GM06990 (cell line): ENCODE measurements at places on chromosomes 5 and 9.

DNA sequence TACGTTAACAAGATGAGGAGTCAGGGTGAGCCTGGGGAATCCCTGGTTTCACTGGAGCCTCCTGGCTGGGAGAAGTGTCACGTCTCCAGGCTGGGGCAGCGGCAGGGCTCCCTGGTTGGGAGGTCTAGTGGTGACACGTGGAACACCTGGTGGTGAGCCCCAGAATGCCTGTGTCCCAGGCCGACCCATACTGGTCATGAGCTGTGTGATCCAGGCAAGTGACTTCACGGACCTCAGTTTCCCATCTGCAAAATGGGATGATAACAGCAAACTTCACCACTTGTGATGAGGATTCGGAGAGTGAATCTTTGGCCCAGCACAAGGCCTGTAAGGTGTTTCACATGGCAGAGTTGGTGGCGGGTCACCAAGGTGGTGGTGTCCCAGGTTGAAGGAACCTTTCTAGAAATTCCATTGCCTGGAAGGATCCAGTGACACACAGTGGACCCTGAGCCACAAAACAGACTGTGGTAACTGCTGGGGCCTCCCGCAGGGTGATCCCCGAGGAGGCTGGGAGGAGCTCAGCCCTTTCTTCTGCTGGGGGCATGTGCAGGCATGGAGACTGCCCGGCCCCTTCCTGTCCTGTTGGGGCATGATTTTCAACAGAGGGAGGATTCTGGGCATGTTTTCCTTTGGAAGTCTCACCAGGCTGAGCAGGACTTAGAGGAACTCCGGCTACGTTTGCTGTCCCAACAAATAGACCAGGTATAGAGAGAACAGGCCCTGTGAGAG is 153.9 kb upstream of the IER5L start:
- no peak for DNase-seq

GRCh38 chr5:2579126-2579525 is 172.4 kb downstream of the IRX2 start:
- DNase-seq = no peak

GRCh38 chr5:133382661-133383579 is 229.4 kb downstream of the FSTL4 start:
- no peak for DNase-seq

DNA sequence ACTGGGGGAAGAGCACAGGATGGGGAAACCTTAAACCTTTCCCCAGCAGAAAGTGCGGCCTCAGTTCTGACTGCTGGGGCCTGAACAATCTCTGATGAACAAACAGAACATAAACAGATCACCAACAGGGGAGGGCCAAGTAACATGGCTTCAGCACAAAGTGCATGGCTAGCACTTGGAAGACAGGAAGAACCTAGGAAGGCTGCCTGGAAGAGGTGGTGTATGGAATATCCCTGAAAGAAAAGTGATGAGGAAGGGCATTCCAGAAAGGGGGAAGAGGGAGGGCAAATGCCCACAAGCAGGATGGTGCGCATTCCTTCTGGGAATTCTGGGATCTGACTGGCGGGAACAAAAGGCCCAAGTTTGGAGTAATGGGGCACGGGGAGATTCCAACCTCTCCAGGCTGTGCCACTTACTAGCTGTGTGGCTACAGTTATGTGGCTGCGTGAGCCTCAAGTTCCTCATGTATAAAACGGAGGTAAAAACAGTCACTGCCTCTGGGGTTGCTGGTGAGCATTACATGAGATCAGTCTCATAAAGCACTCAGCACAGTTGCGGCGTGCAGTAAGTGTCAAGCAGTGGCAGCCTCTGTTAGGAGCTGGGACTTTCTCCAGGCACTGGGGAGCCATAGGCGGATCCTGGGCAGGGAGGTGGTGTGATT is 1.6 kb downstream of the PDGFRB start:
- DNase-seq = no peak

DNA sequence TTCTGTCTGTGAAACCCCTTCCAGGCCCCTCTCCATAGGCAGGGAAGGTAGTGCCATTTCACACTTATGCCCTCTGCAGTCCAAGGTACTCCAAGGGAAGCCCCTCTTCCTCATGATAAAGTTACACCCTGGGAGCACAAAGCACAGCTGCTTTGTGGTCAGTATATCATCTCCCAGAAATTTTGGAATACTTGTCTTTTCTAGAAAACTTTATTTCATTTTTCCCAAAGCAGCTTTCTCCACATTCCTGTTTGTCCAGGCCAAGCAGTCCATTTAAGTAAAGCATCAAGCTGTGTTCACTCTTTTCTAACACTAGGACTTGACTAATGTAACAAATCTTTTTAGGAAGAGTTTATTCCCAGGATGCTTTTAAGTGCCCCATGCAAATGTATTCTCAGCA is 371.8 kb upstream of the RGMB start:
- no peak for DNase-seq

DNA sequence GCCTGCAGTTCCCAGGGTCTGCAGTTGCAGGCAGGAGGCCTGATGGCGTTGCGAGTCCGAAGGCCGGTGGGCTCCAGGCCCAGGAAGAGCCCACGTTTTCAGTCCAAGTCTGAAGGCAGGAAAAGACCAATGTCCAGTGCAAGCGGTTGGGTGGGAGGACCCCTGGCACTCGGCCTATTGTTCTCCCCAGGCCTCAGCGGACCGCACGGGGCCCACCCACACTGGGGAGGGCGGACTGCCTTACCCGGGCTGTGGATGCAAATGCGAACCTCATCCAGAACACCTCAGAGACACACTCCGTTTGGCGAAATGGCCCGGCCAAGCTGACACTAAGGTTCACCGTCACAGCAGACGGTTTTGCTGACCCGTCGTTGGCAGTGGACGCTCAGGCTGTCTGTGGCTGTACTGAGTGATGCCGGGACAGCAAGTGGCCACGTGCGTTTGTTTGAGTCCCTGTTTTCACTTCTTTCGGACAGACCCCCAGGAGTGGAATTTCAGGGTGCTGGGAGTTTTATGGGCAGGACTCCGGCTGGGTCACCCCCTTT is 10.2 kb upstream of the SEC16A start:
- no peak for DNase-seq
